ENCODE measurements at places on chromosomes 7 and 10. TPM values are rescaled to one million over a fixed set of nuclear protein-coding genes. Genes with fewer than 3 reads are reported as not detected.
A peak's percentile ranks its signal among the peaks of the same experiment; 100 is the strongest.

ASIC3 gene
- 2.8 TPM for total RNA-seq

GRCh38 chr10:103452506-103453230 is 498 bp upstream of the CALHM2 start:
- peaks cover 46% of the 10 kb centered on the region for H3K36me3 ChIP-seq
- peak overlapping the region; percentile 92 for H3K27ac ChIP-seq
- no peaks in the 10 kb centered on the region for H3K27me3 ChIP-seq
- peaks cover 69% of the 10 kb centered on the region for H3K4me1 ChIP-seq

GRCh38 chr7:30466266-30466665 is 12.3 kb downstream of the NOD1 start:
- no peak for DNase-seq
- peaks cover 68% of the 10 kb centered on the region for H3K4me1 ChIP-seq
- no peak overlapping the region for H3K4me3 ChIP-seq
- no peak overlapping the region for H3K27ac ChIP-seq

FLNC gene
- total RNA-seq, result not detected

- peaks cover 54% of the 10 kb centered on the region for H3K27me3 ChIP-seq
- no peak overlapping the region for H3K4me3 ChIP-seq
These were observed 683 bp downstream of the CHAT start for GRCh38 chr10:49614242-49615198.

- DNase-seq, result no peak
- no peak overlapping the region for H3K4me3 ChIP-seq
- H3K27ac ChIP-seq, result no peak overlapping the region
- no peaks in the 10 kb centered on the region for H3K27me3 ChIP-seq
- peaks cover 12% of the 10 kb centered on the region for H3K4me1 ChIP-seq
These were observed 58.0 kb downstream of the LCOR start for GRCh38 chr10:96890172-96890513.

GRCh38 chr7:142177869-142178268 is 66.4 kb downstream of the MGAM2 start:
- peaks cover 11% of the 10 kb centered on the region for H3K27me3 ChIP-seq
- no peak overlapping the region for H3K27ac ChIP-seq
- DNase-seq, result no peak
- peaks cover 2% of the 10 kb centered on the region for H3K4me1 ChIP-seq
- H3K36me3 ChIP-seq, result no peaks in the 10 kb centered on the region
- H3K4me3 ChIP-seq, result no peak overlapping the region

DNA sequence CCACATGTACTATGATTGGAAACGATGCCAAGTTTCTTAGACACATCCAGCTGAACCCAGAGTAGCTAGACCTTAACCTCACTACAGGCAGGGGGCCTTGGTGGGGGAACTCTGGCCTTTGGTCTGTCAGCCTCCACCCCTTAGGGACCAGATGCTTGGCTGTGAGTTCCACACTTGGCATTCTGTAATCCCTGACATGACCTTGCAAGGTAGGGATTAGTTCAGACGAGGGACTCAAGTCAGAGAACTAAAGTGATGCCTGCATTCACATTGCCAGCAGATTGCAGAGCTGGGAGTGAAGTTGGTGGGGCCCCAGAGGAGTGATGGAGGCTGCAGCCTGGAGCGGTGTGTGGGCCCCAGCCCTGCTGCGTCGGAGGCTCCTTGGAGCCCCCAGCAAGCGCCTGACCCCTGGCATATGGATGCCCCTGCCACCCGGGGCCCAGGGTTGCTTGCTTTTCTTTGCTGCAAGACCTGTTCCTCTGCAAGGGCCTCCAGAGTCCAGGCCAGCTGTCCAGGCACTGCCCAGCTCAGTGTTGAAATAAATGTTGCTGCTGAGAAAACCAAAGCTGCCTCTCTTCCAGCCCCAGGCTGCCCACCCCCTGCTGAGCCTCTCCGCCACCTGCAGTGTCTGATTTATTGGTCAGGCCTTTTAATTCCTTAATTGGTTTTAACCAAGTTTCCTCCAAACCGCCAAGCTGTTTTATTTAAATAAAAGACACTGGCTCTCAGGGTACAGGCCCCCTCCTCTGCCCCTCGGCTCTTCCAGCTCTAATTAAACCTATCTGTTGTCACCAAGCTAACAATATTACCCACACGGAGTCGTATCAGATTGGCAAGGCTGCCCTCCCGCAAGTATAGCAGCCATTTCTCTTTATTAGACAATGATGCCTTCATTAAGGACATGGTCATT is 4.7 kb downstream of the NPTX2 start:
- no peaks in the 10 kb centered on the region for H3K36me3 ChIP-seq
- H3K27ac ChIP-seq, result no peak overlapping the region
- peaks cover 4% of the 10 kb centered on the region for H3K4me1 ChIP-seq
- H3K4me3 ChIP-seq, result no peak overlapping the region
- H3K27me3 ChIP-seq, result peaks cover 28% of the 10 kb centered on the region
- no peak for DNase-seq

DNA sequence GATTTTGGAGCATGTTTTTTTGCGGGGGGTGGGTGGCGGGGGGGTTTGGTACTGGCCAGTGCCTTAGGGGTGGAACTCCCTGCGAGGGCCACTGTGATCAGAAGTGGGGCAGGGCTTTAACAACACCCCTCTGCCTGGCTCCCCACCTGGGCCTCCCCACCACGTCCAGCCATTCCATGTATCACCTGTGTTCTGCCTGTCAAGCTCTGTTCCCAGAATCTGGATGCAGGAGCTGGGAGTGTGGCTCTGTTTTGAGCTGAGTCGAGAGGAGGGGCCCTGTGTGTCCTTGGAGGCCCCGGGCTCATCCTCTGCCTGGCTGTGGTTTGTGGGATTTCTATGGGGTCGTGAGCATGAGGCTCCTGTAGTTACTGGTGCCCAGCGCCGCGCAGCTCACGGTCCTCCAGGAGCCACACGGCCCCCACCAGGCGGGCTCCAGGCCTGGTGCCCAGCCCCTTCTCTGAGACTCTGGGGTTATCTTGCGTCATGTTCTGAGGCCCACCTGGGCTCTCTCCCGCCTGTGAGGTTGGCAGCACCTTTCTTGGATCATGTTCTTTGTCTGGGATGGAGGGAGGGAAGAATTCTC is 29.6 kb downstream of the PFKFB3 start:
- H3K4me3 ChIP-seq, result no peak overlapping the region
- peaks cover 25% of the 10 kb centered on the region for H3K4me1 ChIP-seq
- H3K27ac ChIP-seq, result peak overlapping the region; percentile 43
- no peak for DNase-seq

DNA sequence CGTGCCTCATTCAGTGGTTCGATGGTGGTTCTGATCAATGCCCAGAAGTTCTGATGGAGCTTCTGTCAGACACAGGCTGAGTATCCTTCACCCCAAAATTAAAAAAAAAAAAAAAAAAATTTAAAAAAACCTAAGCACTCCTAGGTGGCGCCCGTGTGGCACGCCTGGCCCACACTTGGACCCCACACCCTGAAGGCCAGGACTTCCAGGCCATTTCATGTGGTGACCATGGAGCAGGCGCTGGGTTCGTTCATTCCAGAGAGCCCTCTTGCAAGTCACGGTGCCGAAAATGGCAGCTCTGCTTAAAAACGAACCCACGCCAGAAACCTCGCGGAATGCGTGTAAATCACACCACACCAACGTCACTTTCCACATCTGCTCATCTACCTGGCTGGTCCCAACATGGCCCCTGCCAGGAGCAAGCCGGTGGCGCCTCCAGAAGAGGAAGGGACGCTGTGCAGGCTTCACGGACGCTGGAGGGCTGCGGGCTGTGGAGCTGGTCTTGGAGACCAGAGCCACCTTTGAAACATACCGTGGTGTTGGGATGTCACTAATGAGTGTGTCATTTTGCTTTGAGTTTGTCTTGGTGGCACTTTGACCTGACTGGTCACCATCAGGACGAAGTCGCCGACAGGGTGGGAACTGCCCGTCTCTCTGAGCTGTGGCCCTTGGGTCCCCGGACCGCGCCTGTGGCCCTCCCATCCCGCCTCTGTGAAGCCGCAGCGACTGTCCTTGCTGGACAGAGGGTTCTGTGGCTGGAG is 46.0 kb upstream of the PRKAR1B start:
- no peak for DNase-seq
- no peak overlapping the region for H3K4me3 ChIP-seq
- peaks cover 6% of the 10 kb centered on the region for H3K36me3 ChIP-seq
- H3K4me1 ChIP-seq, result no peaks in the 10 kb centered on the region

DNA sequence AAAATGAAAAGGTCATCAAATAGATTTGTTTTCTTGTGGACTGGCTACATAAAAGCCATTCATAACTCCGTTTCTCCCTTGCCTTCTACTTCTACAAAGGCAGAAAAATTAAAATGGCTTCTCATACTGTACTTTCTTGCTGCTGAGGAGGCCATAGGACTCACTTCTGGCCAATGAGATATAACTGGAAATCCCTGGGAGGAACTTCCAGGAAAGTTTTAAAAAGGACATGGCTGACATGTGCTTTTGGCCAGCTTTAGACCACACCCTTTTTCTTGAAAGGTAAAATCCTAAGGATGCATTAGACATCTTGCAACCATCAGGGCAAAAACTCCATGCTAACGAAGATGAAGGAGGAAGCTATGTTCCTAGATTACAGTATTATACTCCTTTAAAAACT is 58.5 kb downstream of the PDZD8 start:
- H3K27me3 ChIP-seq, result no peaks in the 10 kb centered on the region
- peaks cover 4% of the 10 kb centered on the region for H3K36me3 ChIP-seq
- no peak for DNase-seq
- no peak overlapping the region for H3K27ac ChIP-seq
- H3K4me1 ChIP-seq, result no peaks in the 10 kb centered on the region

CDH23 gene
- total RNA-seq, result 4.7 TPM

VGF gene
- 0.29 TPM for total RNA-seq

PNLIPRP3 gene
- total RNA-seq, result not detected

AKR1D1 gene
- not detected for total RNA-seq

GRCh38 chr10:33113466-33113865 is 155.4 kb upstream of the ITGB1 start:
- H3K27me3 ChIP-seq, result peaks cover 4% of the 10 kb centered on the region
- peaks cover 7% of the 10 kb centered on the region for H3K36me3 ChIP-seq

GRCh38 chr10:6494936-6495592 is 85.0 kb downstream of the PRKCQ start:
- no peak overlapping the region for H3K27ac ChIP-seq
- DNase-seq, result peak; percentile 84
- no peak overlapping the region for H3K4me3 ChIP-seq
- H3K4me1 ChIP-seq, result peaks cover 29% of the 10 kb centered on the region
- H3K36me3 ChIP-seq, result peaks cover 30% of the 10 kb centered on the region

GALNT11 gene
- 20.3 TPM for total RNA-seq

- no peaks in the 10 kb centered on the region for H3K4me1 ChIP-seq
- no peak overlapping the region for H3K27ac ChIP-seq
- no peak for DNase-seq
- H3K4me3 ChIP-seq, result no peak overlapping the region
These were observed 125.1 kb downstream of the THSD7A start for GRCh38 chr7:11706666-11707605.

MACC1 gene
- total RNA-seq, result 0.55 TPM

DNA sequence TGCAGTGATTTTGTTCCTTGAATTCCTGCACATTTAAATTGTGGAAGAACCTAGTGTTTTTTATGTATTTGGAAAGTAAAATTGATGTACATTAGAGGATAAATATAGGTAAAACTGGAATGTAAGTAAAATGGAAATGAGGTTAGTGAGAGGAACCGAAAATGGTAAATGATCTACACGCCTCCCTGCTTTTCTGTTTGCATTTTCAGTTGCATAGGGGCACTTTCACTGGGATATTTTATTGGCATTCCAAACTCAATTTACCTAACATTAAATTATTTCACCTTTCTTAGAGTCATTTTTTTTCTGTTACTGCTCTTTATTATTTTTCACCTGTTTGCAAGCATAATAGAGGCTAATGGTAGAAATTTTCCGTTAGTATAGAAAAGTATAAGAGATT is 8.0 kb downstream of the CDK13 start:
- DNase-seq, result no peak
- H3K27me3 ChIP-seq, result no peaks in the 10 kb centered on the region
- no peak overlapping the region for H3K27ac ChIP-seq

DNA sequence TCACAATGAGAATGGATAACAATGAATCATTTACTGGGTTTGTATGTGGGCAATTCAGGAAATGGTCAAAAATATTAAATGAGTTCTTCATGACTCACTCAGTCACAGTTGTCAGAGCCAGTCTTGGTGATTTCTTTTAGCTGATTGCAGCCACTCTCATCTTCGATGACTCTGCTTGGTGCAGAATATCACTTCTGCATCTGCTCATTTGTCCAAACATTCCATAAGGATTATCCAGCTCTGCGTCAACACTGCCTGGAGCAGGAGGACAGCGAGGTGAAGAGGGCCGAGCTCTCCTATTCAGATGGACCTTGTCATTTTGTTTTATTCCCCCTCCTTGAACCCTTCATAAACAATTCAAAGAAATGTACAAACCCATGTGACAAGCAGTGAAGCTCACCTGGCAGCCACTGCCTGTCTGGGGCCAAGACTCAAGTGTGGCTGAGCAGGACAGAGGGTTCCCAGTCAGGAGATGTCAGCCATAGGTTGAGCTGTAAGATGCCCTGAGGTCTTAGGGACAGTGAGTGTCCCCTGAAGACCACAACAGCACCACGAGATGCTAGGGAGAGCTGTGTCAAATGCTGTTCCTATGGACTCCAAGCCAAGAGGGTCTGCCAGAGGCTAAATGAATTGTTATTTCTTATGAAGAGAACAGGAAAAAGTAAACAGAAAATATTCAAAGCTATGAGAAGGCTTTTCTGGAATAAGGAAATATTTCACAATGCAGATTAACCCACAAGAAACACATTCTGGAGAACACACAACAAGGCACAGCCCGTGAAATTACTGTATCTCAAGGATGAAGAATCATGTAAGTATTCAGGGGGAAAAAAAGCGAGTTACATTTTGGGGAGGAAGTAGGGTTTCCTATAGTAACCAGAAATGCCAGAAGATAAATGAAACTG is 33.1 kb upstream of the EGFR start:
- H3K36me3 ChIP-seq, result no peaks in the 10 kb centered on the region
- H3K4me1 ChIP-seq, result no peaks in the 10 kb centered on the region
- H3K4me3 ChIP-seq, result no peak overlapping the region
- no peak overlapping the region for H3K27ac ChIP-seq

ZNF775 gene
- total RNA-seq, result 6.7 TPM

GJD4 gene
- total RNA-seq, result not detected

EPHA1 gene
- total RNA-seq, result 12.4 TPM

DNA sequence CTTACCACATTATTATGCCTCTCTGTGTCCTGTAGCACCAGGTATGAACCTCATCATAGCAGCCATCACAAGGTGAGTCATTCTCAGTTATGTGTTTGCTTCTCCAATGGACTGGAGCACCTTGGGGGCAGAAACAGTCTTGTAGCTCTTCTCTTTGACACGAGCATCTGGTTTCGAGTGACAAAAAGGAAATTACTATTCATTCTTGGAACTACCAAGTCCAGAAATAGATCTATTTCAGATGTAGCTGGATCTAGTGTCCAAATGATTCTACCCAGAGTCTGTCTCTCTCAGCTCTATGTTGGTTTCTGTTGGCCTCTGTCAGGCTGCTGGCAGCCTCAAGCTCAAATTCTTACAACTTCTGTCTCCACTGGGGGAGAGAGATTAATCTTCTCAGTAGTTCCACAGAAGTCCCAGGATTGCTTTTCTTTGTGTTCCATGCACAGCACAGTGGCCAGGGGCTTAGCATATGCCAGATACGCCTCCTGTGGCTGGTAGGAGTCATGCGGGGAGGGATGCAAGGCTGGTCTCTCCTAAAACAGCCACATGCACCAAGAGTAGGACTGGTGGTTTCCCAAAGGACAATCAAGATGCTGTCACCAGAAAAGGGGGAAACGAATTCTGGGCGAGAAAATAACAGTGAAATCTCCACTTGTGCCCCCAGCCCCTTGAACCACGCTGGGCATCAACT is 37.2 kb upstream of the PAPSS2 start:
- H3K4me3 ChIP-seq, result no peak overlapping the region
- H3K4me1 ChIP-seq, result no peaks in the 10 kb centered on the region
- no peaks in the 10 kb centered on the region for H3K36me3 ChIP-seq
- DNase-seq, result no peak
- no peak overlapping the region for H3K27ac ChIP-seq
- peaks cover 19% of the 10 kb centered on the region for H3K27me3 ChIP-seq

All from activated CD8-positive, alpha-beta T cell treated with anti-CD3 and anti-CD28 coated beads, Interleukin-2, amount 10 ng/mL, durations not matched to agents 7 days and 5 days (primary cell).